NCI-H2081 (cell line): ENCODE measurements at places on chromosomes 1 and 21.

GRCh38 chr1:151545542-151545941 lies 5.4 kb downstream of the TUFT1 start:
- DNase-seq: no peak

- DNase-seq: no peak
Observed at GRCh38 chr1:202684716-202685115, 25.5 kb downstream of the SYT2 start.

- DNase-seq: no peak
Observed at GRCh38 chr1:109769330-109770078, 5.8 kb upstream of the EPS8L3 start.

DNA sequence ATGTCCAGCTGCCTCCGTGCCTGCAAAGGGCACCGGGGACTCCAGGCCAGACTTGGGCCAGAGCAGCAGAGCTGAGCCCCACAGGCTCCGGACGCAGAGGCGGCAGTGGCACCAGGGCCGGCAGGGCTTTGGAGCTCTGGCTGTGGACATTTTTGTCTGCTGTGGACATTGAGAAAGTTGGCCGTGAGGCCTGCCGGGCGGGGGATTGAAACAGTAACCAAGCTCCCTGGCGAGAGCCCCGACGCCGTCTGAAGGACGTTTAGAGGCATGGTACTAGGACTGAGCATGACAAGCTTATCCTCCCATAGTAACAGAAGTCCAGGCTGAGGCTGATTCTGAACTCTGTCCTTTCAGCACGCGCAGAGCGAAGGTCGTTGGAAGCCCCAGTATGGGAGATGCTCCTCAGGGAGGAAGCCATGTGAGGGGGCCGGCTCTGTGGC lies 323.8 kb downstream of the AMY1C start:
- no peak for DNase-seq

DNA sequence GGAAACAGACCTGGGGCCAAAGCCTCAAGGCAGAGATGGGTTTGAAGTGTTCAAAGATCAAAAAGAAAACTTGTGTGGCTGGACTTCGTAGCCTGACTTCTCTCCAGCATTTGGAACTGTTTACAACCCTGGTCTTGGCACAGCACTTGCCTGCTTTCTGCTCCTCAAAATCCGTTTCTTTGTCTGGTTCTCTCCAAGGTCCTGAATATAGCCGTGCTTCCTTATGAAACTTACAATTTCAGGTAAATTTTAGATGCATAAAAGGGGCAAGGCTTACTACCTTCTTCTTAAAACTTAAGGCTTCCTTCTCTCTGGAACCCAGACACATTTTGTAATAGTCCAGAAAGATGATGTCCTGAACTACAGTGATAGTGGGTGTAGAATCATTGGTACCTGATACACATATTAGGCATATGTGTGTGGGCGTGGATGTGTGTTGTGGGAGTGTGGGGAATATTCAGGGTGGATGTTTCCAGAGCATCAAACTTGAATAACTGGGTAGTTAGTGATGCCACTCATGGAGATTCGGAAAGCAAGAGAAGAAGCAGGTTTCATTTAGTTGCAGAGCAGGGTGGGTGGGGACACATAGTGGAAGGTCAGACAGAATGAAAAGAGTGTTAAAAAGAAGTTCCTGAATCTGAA lies 26.4 kb upstream of the FAM78B start:
- no peak for DNase-seq

GRCh38 chr1:59505596-59506028 lies 208.7 kb downstream of the FGGY start:
- DNase-seq: peak; percentile 2

DNA sequence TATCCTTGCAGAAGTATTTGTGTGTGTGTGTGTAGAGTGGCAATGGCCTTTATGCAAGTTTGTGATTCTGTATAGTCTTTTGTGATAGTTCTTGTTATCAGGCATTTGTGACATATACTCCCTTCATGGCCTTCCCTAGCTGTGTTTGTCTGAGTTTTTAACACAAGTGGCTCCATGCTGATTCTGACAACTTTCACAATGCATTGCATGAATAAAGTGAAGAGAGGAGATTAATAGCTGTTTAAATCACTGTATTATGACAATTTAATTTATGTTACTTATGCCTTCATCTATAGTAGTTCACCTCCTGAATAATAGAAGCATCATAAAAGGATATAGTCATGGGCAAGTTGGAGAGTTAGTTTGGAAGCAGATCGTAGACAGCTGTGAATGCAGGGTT lies 17.2 kb upstream of the MCOLN3 start:
- no peak for DNase-seq

DNA sequence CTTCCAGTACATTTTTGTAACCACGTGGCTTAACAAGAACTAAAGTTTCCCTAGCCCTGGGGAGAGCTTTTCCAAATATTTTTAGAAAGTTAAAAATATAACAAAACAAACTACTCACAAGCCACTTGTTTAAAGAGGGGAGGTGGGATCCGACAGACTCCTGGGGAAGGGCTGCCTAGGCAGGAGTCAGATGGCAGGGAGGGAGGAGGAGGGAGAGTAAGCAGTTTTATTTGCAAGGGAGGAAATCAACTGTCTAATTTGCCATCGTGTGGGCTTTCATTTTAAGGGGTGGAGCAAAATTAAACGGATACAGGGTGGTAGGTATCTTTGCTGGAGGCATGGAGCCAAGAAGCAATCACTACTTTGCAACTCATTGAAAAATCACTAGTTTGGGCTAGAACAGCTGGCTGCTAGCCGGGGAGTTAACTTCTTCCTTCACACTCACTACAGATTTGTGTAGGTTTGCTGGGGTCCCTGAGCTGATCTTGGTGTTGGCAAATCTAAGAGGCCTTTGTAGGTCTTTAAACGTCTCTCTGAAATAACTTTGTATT lies 8.8 kb downstream of the BARHL2 start:
- DNase-seq: no peak

DNA sequence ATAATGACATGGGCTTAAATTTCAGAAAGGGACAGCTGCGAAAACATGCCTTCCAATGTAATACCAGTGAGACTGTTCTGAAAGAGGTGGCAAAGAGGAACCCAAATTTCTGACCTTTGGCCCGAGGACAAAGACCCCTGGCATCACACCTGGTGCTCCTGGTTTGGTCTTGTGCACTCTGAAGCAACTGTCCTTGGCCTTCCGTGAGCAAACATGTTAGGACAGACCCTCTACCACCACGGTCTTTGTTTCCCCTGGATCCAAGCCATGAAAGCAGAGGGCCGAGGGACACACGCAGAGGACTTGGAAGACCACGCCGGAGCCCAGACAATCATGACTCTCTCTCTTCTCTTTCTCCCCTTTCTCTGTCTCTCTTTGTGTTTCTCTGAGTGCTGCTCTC lies 6.0 kb downstream of the REG4 start:
- DNase-seq: no peak

- DNase-seq: no peak
Observed at GRCh38 chr1:78143673-78144072, 97.9 kb downstream of the GIPC2 start.

DNA sequence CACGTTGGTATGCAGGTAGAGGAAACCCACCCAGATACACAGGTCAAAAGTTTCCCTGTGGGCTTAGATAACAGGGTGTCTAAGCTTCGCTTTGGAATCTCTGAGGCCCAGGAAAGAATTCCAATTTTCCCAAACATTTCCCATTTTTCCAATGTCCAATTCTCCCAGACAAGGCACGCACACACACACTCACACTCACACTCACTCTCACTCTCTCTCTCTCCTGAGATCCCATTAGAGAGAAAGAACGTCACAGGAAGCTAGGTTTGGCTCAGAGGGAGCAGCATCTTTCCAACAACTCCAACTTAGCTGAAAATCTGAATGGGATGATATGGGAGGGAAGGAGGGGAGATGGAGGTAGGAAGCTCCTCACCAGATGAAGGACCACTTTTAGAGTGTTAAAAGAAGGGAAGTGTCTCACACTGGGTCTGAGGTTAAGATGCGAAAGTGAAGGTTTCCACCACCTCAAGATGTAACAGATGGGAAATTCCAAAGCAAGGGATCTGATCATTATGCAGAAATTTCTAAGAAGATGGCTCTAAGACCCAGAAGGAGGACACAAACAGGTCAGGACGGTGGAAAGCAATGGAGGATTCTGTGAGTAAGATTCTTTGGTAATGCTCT lies 63.5 kb downstream of the GNG12 start:
- DNase-seq: no peak

DNA sequence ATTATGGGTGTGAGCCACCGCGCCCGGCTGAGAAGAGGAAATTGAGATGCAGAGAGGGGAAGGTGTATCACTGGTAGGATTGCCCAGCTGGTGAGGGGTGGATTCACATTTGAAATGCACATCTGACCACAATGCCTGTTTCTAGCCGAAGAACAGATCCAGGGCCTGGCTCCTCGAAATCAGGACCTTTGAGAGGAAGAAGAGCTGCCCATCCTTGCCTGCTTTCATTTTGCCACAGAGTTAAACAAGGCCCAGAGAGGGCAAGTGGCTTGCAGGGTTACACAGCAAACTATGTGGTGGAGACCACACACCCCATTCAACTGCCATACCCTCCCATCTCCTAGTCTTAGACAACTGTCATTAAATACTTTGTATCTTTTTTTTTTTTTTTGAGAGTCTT lies 32.9 kb upstream of the TMEM61 start:
- no peak for DNase-seq

DNA sequence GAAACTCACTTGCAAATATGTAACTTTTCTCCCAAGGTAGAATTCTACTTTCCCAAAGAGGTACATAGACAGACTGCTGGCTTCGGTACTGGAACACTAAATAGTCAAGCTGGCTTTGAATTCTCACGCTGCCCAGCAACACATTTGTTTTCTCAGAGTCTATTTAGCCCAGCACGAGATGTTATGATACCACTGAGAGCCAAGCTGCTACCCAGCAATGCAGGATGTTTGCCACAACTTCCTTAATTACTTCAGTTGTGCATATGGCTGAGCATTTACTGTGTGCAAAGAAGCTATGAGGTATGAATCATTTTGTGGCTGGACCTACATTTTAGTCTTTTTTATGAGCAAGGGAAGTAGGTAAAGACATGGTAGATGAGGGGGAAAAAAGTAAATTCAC lies 793.2 kb downstream of the PLA2G4A start:
- DNase-seq: peak; percentile 93

- DNase-seq: no peak
Observed at GRCh38 chr1:175548774-175549173, 194.6 kb downstream of the TNR start.

GRCh38 chr1:167707942-167708341 lies 13.8 kb upstream of the MPZL1 start:
- no peak for DNase-seq

- no peak for DNase-seq
Observed at GRCh38 chr1:56472860-56473259, 106.5 kb downstream of the PLPP3 start.

DNA sequence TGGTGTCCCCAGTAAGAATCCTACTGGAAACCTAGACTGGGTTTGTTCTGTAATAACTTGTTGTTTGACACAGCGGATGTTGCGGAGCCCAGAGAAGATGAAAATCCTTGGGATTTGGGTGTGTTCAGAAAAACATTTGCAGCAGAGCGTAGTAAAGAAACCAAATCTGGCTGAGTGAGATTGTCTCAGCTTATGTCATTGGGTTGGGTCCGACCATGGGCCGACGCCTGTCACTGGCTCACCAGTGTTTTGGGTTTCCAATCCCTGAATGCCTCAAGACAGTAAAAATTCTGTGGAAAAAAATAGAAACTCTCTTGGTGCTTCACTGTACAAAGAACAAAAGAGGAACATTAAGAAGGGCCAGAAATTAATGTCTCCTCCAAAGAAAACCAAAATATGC lies 146.3 kb downstream of the TPR start:
- no peak for DNase-seq

GRCh38 chr1:227776331-227776771 lies 39.1 kb upstream of the PRSS38 start:
- DNase-seq: no peak

GRCh38 chr1:4718071-4718470 lies 63.7 kb downstream of the AJAP1 start:
- no peak for DNase-seq

GRCh38 chr1:32701951-32702598 lies 495 bp downstream of the SYNC start:
- DNase-seq: no peak

GRCh38 chr1:43352881-43353280 lies 5.9 kb upstream of the CDC20 start:
- DNase-seq: no peak

- no peak for DNase-seq
Observed at GRCh38 chr1:23381233-23381885, 11.7 kb upstream of the ZNF436 start.

DNA sequence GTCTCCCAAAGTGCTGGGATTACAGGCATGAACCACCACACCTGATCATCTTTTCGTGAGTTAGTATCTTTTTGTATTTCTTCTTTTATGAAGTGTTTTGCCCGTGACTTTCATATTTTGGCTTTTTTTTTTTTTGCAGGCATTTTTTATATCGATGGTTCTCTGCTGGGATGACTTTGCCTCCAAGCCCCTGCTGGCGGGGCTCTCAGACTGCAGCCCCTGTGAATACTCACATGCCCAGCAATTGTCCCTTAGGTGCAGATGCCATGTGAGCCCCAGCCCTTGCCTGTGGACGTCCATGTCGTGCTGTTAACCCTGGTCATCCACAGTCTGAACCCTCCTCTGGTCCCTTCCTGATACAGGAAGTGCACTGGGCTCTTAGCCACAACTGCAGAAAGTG lies 21.7 kb downstream of the CRYAA start:
- DNase-seq: no peak

GRCh38 chr1:219160967-219161366 lies 12.7 kb upstream of the LYPLAL1 start:
- DNase-seq: no peak

GRCh38 chr21:45248893-45249381 lies 38.8 kb downstream of the POFUT2 start:
- no peak for DNase-seq

DNA sequence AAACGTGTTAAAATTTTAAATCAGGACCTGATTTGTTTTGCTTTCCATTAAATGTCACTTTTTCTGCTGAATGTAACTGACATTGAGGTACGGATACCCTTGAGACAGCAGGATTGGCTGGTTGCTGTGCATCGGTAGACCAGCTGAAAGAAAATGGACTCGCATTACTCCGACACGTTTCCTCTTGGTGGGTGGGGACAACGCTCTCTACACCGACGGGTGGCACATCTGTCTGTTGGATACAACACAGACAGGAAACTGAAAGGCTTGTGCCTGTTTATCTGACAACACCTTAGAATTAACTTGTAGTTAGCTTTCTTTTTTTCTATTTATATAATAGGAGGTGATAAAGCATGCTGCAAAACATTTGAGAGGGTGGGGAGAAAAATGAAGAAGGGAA lies 19.4 kb downstream of the PRPF38A start:
- no peak for DNase-seq
